Urinary bladder (tissue), 4 donors: ENCODE measurements at places on chromosomes 6 and 20. TPM values are rescaled to one million over a fixed set of nuclear protein-coding genes. Genes with fewer than 3 reads are reported as not detected.

GRCh38 chr20:13037727-13038126 is 29.0 kb downstream of the SPTLC3 start:
- DNase-seq: no peak

Gene MARCKS
- 22.1 TPM for polyA plus RNA-seq

DNA sequence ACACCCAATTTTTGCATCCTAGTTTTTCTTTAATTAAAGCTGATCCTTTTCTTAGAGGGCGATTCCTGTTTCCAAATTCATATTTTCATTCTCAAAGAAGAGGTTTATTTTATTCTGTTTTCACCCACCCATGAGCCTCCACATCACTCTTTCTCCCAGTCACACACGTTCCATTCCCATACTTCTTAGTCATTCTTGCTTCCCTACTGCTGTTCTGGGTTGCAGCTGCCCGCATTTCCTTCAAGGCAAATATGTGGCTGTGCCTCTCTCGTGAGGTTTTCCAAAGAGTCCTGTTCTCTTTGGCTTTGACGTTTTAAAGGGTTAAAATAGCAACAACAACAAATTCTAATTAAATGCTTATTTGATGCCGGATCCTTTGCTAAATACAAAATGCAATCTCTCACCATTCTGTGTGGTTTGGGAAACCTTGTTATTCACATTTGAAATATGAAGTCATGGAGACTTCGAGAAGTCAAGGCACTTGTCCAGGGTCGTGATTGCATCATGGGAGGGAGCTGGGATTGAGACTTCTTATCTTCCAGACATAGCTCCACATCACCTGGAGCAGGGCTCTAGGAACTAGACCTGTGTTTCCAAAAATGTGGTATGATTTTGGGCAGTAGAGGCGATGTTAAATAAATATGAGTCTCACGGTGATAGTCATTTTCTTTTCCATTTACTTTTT is 126.6 kb downstream of the DOK5 start:
- no peak for DNase-seq

Gene NKAIN4
- polyA plus RNA-seq: 0.23 TPM

Gene SPTLC3
- 3.1 TPM for polyA plus RNA-seq

Gene KHDC1L
- not detected for polyA plus RNA-seq

DNA sequence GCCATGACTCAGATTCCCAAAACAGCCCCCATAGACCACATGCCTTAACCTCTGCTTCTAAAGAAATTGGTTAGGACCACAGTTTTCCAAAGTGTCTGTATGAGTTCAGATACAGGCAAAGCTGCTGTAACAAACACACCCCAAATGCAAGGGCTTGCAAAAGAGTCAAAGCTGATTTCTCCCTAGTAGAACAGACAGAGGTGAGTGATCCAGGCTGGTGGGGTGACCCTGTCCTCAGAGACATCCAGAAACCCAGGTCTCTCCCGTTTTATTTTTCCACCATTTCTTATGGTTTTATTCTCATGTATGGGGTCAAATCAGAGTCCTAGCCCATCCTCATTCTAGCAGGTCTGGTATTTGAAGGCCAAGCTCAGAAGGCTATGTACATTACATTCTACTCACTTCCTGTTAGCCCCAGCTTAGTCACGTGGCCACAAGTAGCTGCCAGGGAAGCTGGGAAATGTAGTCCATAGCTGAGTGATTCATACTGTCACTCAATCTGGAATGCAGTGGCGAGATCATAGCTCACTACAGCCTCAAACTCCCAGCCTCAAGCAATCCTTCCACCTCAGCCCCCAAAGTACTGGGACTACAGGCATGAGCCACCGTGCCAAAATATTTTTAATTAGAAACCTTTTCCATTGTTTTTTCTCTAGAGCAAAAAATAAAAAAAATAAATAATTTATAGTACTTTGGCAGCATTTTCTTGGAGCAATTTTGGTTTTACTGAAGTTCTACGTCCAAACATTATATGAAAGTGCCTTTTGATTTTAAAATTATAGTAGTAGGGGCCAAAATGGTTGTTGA is 175.2 kb downstream of the ZMYND8 start:
- DNase-seq: no peak

DNA sequence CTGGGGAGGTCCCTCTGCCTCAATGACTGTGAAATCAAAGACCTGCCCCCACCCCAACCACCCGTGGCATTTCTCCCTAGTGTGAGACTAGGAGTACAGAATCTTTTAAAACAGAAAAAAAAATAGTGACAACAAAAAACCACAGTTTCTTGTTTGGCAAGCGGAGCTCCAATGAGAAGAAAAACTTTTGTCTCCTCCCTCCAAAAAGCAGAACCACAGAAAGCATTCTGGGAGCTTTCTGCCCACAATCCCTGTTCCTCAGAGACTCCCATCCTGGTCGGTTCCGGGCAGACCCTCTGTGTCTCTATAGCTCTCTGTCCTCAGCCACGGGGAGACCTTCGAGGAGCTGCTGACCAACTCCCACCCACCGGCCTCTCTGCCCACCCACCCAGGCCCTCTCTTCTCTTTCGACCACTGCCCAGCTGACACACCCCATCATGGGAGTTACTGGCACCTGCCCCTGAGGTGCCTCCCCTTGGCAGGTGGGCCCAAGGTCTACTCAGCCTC is 4.9 kb downstream of the PREX1 start:
- DNase-seq: no peak

DNA sequence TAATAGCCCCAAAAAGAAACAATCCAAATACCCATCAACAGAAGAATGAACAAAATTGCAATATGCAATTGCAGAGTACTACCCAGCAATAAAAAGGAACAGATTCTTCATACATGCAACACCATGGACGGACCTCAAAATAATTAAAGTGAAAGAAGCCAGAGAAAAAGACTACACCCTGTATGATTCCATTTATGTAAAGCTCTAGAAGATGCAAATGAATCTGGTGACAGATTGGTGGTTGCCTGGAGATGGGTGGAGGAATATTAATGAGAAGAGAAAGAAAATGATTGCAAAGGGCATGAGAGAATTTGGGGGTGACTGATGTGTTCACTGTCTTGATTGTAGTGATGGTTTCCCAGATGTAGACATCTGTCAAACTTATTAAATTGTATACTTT is 51.8 kb downstream of the HECA start:
- no peak for DNase-seq

DNA sequence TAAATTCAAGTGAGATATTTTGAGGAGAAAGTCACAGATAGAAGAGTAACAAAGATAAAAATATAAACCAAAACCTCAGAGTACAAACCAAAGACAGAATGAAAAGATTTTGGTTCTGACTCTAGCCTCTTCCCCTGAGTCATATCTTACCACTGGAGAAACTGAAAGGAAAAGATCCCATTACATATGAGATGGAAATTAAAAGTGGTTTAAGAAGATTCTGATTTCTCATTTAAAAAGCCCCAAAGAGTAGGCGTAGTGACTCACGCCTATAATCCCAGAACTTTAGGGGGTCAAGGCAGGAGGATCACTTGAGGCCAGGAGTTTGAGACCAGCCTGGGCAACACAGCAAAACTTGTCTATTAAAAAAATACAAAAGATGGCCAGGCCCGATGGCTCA is 30.6 kb downstream of the SPINT4 start:
- no peak for DNase-seq

- no peak for DNase-seq
These were observed 77.3 kb downstream of the QKI start for GRCh38 chr6:163491737-163492300.

DNA sequence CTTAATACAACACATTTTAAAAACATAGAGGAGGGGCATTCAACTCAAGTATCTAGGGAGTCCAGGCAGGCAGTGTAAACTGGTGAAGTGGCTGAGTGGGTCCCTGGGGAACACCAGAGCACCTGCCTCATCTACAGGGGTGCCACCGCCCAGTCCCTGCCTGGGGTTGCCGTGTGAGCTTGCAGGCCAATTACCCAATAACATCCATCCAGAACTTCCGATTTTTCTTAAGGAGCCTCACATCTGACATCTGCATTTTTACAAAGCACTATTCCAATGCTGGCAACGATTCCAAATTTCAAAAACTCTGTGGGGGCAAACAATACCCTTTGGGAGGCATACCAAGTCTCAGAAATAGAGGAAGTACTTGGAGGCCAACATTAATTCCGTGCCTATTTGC is 288.4 kb upstream of the TSHZ2 start:
- DNase-seq: no peak

DNA sequence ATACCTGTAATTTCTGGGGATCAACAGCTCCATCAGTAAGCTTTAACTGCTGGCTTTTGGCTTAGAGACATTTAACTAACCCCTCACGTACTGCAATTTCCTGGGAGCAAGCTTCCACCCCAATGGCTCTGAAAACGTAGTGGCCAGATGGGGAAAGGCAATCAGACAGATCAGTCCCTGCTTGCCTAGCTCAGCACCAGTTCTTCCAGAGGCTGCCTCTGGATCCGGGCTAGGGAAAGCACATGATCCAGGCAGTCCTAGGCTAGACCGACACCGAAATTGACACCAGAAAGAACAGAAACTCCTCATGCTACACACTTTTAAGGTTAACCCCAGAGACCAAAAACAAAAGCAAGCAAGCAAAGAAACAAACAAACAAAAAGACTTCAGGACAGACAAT is 13.3 kb downstream of the PREP start:
- no peak for DNase-seq

Gene GLP1R
- 0.05 TPM for polyA plus RNA-seq

GRCh38 chr6:19432966-19433498 is 404.1 kb upstream of the ID4 start:
- DNase-seq: peak; percentile 15

DNA sequence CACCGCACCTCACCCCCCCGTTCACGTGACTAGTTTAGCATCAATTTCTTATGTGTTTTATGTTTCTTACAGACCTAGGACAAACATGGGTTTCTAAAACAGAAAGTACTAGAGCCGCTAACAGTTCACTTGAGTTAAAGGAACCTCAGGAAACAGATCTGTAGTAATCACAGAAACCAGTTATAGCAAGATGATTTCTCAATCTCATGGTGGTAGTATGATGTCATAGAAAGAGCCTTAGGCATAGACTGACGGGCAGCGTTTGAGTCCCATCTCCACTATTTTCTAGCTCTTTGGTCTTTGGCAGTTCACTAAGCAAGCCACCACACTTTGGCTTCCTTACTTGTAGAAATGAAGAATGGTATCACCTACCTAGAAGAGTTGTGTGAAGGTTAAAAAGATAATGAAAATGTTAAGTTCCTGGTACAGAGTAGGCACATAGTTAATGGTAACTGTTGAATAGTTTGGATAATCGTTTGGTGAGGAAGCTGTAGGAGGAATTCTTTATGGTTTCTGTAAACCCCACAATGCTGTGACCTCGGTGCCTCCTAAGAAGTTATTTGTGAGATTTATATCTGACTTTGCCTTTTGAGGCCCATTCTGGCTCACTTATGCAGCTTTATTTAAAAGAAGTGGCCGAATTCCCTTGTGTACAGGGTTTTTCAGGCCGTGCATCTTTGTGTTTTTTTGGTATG is 21.3 kb downstream of the CTNNBL1 start:
- DNase-seq: no peak

DNA sequence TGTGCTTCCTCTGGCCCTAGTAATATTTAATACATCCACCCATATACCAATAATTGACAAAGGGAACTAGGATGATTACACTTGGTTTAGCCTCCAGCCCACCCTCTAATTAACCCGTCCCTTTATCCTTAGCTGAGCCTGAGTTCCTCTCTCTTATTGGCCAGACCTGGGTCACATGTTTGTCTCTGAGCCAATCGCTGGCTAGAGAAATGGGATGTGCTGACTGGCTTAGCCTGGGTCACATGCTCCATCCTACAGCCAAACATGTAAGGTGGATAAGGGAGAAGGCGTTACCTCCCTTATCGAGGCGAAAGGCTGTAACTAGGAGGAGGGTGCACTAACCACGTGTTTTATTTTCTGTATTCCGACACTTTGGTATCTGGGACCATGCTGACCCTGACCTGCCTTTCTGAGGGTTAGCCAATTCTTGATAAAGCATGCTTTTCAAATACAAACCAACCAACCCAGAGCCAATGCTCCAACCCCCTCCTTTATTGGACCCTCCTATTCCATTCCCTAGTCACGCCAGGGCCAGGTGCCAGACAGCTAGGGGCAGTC is 262.7 kb downstream of the PREX1 start:
- no peak for DNase-seq

Gene PMEPA1
- polyA plus RNA-seq: 20.4 TPM

DNA sequence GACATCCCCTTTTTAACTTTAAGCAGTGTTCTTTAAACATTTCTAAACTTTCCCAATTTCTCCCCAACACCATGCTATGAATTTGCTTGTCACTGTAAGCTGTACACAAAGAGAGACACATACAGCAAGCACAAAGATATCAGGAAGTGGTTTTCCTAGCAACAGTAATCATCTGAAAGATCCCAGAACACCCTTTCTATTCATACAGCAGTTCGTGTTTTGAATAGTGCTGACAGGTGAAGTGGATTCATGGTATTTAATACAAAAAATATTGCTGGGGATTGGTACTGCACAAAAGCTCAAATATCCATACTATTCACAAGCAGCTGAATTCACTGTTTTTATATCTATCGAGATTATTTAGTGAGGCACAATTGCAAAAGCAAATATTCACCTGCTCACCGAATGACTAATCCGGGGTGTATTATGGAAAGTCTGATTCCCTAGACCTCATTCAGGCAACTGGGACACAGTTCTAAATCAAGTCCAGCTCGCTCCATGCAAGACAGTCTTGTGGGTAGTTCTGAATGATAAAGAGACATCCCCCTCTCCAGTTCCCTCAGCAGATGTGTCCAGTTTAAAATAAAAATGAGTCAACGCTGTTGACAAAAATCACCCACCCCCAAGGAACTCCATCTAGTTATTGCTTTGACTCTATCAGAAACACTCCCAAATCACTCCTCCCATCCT is 107.1 kb upstream of the TSHZ2 start:
- DNase-seq: no peak

DNA sequence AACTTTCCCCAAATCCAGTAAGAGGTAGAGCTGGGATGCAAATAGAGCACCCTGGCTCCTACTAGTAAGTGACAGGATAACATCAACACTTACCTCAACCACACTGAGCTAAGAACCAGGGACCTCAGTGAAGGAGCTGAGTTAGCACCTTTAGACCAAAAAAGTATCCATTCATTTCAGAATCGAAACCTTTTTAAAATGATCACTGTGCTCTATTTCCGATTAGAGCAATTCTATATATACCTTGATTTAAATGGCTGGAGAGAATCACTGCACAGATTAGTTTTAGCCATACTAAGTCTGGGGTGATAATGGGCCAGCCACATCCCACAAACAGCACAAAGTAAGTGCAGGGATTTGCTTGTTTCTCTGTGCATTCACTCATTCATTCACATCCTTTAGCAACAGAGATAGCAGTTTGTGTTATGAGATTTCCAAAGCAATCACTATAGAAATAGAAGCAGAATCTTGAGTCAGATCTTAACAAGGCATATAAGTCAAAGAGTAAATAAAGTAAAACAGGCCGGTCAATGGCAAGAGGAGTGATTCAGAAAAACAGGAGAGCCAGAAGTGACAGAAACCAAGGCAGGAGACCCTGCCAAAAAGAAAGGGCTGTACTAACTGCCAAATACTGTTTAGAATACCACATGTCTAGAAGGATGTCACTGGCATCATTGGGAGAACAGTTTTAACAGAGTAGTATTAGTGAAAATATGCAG is 136.3 kb downstream of the KIF13A start:
- no peak for DNase-seq

- no peak for DNase-seq
These were observed 111.0 kb upstream of the RALGAPA2 start for GRCh38 chr20:20823476-20823881.

GRCh38 chr6:109383438-109383940 is 1.2 kb upstream of the CD164 start:
- no peak for DNase-seq
